ENCODE measurements at places on chromosomes 16 and 17. TPM values are rescaled to one million over a fixed set of nuclear protein-coding genes. Genes with fewer than 3 reads are reported as not detected.

POLR3K gene
- total RNA-seq = 3.6 TPM

TMEM100 gene
- 7.6 TPM for total RNA-seq

MYO15B gene
- total RNA-seq = 4.8 TPM

SLFN12L gene
- not detected for total RNA-seq

TBX6 gene
- not detected for total RNA-seq

GAA gene
- total RNA-seq = 122 TPM

ZG16 gene
- total RNA-seq = not detected
